ENCODE measurements at places on chromosomes 2 and 18.

DNA sequence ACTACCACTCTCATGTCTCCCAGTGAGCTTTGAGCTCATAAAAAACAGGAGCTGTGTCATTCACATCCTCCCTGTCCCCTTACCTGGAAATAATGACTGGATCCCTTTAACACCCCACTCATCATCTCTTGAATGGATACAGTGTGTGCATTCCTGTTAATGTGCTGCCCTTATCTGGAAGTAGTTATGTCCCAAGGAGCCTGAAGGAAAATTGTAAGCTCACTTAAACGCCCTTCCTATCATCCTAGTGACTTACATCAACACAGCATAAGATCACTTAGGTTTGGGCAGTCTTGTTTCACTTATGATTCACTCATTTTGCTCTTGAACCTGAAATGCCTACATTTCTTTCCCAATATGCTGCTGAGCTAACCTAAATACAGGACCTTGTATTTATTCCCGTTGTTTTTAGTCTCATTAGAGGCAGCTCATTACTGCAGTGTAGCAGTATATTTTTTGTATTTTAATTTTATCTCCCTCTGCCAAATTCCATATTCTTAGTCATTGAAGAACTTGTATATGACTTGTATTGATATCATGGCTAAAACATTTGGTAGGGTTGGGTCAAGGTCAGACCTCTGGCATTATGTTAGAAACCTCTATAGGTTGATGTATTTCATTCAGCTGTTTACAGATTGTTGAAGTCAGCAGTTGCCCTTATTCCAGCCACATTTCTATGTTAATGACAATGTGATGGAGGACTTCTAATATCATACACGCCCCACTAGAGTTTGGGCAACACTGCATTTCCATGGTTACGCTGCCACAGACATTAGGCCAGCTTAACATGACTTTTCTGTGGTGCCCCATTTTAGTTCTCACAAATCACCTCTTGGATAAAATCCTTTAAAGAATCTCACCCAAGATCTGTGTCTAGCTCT is 72.9 kb downstream of the PKP4 start:
- no peak for DNase-seq

GRCh38 chr2:160062292-160063005 is at the start of gene PLA2R1:
PLA2R1 (minus strand) TSS chr2:160062615; CDS start chr2:160062403, 212 bp downstream.
- DNase-seq, result peak; percentile 34

GRCh38 chr2:240648650-240649275 is 23.5 kb downstream of the GPR35 start:
- no peak for DNase-seq

DNA sequence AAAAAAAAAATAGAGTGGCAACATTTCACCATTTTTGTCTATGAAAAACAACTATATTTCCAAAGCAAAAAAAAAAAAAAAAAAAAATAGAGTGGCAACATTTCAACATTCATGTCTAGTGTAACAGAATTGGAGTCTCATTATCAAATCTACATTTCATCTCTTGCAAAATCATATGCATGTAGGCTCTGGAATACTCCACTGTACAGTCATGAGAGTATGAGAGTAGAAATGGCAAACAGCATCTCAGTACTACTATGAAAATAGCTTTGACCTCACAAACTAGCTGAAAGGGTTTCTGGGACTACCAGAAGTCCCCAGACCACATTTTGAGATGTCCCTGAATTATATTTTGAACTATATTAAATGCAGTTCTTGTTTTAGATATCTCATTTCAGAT is 82.8 kb downstream of the SMAD2 start:
- no peak for DNase-seq

GRCh38 chr18:44594799-44595467 is 85.8 kb upstream of the SETBP1 start:
- DNase-seq, result no peak

- DNase-seq, result no peak
Measured at GRCh38 chr2:36235882-36236281, 119.7 kb upstream of the CRIM1 start.

- no peak for DNase-seq
Measured at GRCh38 chr18:59822612-59823550, 76.9 kb upstream of the PMAIP1 start.

- no peak for DNase-seq
Measured at GRCh38 chr2:13652531-13653313, 936.0 kb downstream of the TRIB2 start.

- DNase-seq, result no peak
Measured at GRCh38 chr2:176687944-176688343, 418.7 kb downstream of the MTX2 start.

DNA sequence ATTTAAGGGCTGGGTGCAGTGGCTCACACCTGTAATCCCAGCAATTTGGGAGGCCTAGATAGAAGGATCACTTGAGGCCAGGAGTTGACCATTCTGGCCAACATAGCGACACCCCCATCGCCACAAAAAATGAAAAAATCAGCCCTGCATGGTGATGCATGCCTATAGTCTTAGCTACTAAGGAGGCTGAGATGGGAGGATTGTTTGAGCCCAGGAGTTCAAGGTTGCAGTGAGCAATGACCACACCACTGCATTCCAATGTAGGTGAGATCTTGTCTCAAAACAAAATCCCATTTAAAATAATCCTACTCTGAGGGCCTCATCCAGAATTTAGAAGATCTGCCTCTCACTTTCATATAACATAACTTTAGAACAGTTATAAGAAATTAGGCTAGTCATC is 2.7 kb upstream of the SERTAD2 start:
- no peak for DNase-seq

DNA sequence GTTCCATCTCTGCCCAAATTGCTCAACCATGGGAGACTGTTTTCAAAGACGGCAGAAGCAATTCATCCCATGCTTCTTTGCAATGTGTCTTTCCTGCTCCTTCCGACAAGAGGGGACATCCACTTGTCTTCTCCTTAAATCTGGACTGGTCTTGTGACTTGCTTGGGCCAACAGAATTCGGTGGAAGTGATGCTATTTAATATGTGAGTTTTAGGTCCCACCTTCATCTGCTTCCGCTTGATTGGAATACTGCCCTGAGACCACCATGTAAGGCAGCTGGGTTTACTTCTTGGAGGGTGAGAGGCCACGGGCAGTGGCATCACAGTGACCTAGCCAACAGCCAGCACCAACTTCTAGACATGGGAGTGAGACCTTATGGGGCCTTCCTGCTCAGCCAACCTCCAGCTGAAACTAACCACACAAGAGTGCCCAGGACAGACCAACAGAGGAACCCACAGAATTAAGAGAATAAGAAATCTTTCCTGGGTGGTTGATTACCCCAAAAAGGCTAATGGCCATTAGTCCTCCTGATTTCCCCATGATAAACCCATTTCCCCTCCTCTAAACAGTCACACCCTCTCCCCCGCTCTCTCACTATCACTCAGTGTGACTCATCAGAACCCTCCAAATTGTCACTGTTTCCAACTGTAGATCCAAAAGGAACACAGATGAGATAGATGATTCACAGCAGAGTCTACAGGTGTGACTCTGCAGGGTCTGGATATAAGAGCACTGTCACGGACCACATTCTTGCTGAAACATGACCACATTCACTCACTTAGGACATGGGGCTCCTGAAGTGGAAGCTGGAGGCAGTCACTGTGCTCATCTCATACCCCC is 16.2 kb upstream of the RHOB start:
- no peak for DNase-seq

GRCh38 chr2:11177871-11178690 is 22.8 kb downstream of the SLC66A3 start:
- DNase-seq, result no peak

DNA sequence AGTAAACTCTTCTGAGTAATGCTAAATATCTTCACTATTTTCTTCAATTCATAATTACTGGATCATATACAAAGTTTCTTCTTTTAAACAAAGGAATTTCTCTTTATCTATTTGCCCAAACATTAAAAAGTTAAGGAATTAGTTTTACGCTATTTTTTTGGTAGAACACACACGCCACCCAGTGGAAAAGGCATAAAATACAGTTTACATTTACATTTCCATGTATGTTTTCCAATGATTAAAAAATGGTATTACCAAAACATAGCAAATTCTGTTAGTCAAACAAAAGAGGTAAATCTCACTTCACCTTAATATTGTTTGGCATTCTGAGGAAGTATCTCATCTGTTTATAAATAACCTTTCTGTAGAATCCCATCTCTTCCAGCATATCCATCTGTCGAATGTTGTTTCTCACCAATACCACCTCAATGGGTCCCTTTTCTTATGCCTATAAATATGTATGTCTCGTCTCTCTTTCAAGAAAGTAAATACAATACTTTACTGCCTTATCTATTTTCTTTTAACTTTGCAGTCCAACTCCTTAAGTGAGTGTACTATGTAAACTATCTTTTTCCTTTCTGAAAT is 7.2 kb downstream of the BOLL start:
- DNase-seq, result no peak

DNA sequence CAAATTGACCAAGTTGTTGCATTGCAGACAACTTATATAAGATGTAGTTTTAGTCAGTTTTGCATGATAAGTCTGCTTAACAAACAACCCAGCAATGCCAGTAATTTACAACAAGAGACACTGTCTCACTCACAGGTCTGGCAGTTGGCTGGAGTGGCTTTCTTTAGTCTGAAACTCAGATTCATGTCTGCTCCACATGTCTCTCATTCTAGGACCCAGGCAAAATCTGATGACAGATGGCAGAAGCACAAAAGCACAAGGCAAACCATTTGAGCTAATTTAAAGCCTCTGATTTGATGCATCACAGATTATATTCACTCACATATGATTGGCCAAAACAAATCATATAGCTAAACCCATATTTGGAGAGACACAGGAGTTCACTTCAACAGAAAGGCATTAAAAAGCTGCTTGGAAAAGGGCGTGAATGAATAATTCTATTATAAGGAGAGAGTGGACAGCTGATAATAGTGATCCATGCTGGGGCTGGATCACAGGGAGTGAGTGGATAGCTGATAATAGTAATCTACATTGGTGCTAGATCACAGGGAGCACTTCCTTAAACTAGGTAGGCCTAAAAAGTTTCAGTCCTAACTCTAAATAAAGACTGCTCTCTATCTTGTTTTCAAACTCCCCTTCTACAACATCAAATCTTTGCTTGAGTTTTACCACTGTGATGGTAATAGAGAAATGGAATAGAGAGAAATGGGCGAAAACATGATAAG is 593.2 kb upstream of the ZNF804A start:
- no peak for DNase-seq

GRCh38 chr18:31380912-31381311 is 4.3 kb downstream of the DSG4 start:
- DNase-seq, result no peak

DNA sequence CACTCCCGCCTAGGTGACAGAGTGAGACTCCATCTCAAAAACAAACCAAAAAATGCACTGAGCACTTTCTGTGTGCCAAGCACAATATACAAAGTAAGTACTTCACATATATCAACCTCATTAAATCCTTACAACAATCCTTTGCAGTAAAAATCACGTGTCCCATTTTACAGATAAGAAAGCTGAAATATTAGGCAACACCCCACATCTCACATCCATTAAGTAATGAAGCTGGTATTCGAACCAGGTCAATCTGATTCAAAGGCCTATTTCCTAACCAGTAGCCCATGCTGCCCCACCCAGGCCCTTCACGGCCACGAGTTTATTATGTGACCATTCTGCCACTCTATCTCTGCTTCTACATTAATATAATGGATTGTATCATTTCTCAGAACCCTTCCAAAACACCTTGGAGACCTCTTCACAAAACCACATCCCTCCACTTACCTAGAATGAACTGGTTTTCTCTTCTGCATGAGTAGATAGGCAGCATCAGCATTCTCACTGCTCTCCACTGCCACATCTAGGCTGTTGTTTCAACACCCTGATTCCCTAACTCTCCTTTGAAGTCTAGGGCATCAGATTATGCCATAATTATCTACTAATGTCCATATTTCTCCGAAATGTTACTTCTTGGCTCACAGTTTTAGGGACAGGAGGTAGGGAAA is 3.1 kb upstream of the EXOC6B start:
- no peak for DNase-seq

- DNase-seq, result no peak
Measured at GRCh38 chr18:3919396-3920061, 469.6 kb downstream of the TGIF1 start.

GRCh38 chr2:177264209-177264692 is 276 bp downstream of the NFE2L2 start:
- no peak for DNase-seq

DNA sequence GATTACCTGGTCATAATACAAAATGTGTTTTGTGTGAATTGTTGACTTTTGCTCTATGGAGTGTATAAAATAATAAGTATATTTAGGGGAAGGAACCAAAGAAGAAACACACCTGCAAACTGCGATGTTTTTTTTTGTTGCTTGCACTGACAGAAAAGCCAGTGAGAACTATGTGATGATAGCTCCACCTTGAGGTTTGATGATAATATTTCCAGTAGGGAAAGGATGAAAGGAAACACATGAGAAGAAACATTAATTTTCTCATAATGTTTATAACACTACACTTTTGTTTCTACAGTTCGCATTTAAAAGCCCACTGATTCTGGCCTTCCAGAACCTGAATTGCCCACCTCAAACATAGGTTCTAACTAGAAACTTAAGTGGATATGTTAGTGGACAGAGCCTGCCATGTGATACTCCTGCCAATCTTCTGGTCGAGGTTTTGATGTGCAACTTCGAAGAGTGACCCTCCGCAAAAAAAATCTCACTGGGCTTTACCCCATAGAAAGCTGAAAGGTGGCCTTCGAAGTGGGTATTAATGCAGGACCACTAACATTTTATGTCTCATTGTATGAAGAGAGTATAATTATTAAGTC is 476.4 kb upstream of the SPHKAP start:
- DNase-seq, result no peak

DNA sequence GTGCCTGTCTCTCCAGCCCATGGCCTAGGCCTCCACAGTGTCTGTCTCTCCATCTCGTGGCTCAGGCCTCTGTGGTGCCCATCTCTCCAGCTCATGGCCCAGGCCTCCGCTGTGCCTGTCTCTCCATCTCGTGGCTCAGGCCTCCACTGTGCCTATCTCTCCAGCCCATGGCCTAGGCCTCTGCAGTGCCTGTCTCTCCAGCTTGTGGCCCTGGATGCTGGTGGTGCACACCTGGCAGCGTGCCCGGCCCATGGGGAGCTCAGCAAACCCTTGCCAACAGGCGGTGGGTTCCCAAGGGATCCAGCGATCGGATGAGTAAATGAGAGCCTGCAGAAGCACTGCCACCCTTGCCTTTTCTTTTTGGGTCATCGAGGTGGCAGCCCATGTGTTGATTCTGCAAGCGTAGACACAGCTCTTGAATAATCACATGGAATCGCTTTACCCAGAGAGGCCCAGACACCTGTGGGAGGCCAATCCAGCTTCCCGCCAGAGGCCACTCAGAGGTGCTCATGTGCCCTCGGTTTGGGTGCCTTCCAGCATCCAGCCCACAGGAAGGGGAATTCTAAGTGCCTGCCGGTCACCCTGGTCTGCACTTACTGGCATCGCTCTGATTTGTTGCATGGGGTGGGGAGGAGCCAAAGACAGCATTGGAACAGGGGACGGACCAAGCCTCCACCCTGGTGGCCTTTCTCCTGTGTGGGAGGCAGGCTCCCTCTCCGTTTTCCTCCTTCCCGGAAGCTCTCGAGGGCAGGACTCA is 101.8 kb upstream of the HDAC4 start:
- no peak for DNase-seq

GRCh38 chr2:144131042-144131441 is 388.9 kb downstream of the ZEB2 start:
- no peak for DNase-seq
